Astrocyte (in vitro differentiated cells and primary cell): ENCODE measurements at places on chromosomes 16 and 17. TPM values are rescaled to one million over a fixed set of nuclear protein-coding genes. Genes with fewer than 3 reads are reported as not detected.

KRTAP4-6 gene
- total RNA-seq = not detected in 2 replicates

CCL2 gene
- 44.1 and 54.2 TPM in 2 replicates for total RNA-seq

RND2 gene
- 1.3 and 2.3 TPM in 2 replicates for total RNA-seq

HCRT gene
- not detected in 2 replicates for total RNA-seq

GUCY2D gene
- total RNA-seq = not detected in 2 replicates

SUMO2 gene
- total RNA-seq = 413 and 449 TPM in 2 replicates

RECQL5 gene
- total RNA-seq = 24.6 and 25.9 TPM in 2 replicates

FNDC8 gene
- total RNA-seq = not detected in 2 replicates

SOX15 gene
- total RNA-seq = 1.7 and 4.0 TPM in 2 replicates

TBC1D28 gene
- not detected in 2 replicates for total RNA-seq

RAPGEFL1 gene
- 6.8 and 7.0 TPM in 2 replicates for total RNA-seq

KCNAB3 gene
- total RNA-seq = 1.0 and 1.4 TPM in 2 replicates

CNGB1 gene
- total RNA-seq = not detected in 2 replicates

DNAAF1 gene
- 0.30 and 0.38 TPM in 2 replicates for total RNA-seq

RPRML gene
- total RNA-seq = not detected in 2 replicates

BCL6B gene
- not detected in 2 replicates for total RNA-seq

MYH2 gene
- total RNA-seq = 0.02 TPM in 1 of 2 replicates, not detected in the other

UMOD gene
- total RNA-seq = not detected in 2 replicates

CRYBA1 gene
- not detected in 2 replicates for total RNA-seq

RNF222 gene
- not detected in 2 replicates for total RNA-seq

LYRM1 gene
- total RNA-seq = 23.0 and 24.1 TPM in 2 replicates

P2RX1 gene
- not detected in 2 replicates for total RNA-seq

ZSCAN10 gene
- total RNA-seq = 0.22 and 0.25 TPM in 2 replicates

CD79B gene
- total RNA-seq = 0.25 TPM in 1 of 2 replicates, not detected in the other

ENO3 gene
- total RNA-seq = 12.7 and 20.4 TPM in 2 replicates

MYH1 gene
- total RNA-seq = not detected in 2 replicates

ZDHHC1 gene
- 3.7 and 4.4 TPM in 2 replicates for total RNA-seq

ZNF319 gene
- 11.2 and 11.5 TPM in 2 replicates for total RNA-seq

ZNF629 gene
- total RNA-seq = 17.4 and 17.6 TPM in 2 replicates

SNX20 gene
- total RNA-seq = not detected in 2 replicates

KLHDC4 gene
- total RNA-seq = 29.6 and 29.8 TPM in 2 replicates

SUPT6H gene
- total RNA-seq = 90.1 and 95.9 TPM in 2 replicates

VAT1L gene
- 1.1 and 3.3 TPM in 2 replicates for total RNA-seq

TNFAIP1 gene
- 87.0 and 100 TPM in 2 replicates for total RNA-seq

TM4SF5 gene
- not detected in 2 replicates for total RNA-seq

ARHGAP27 gene
- 4.4 and 10.0 TPM in 2 replicates for total RNA-seq
